ENCODE measurements at places on chromosomes 1 and 21. TPM values are rescaled to one million over a fixed set of nuclear protein-coding genes. Genes with fewer than 3 reads are reported as not detected.
A peak's percentile ranks its signal among the peaks of the same experiment; 100 is the strongest.

The LCE1B gene
- total RNA-seq: not detected

The KCNJ6 gene
- total RNA-seq: not detected

DNA sequence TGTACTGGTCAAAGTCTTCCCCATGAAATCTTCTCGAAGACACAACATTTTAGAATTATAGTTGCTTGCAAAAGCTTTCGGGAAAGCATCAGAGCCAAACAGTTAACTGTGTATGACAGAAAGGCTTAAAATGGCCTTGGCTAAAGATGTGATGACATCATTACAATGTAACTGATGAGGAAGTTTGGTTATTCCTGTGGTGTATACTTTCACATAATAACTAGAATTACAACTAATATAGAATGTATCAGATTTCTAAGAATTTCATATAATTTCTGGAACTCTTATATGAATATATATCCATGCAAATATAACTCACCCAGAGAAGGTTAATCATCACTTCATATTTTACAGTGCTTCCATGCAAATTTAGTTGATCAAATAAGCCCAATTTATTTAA lies 8.4 kb downstream of the TP73 start:
- no peak for DNase-seq
- H3K4me1 ChIP-seq: peaks cover 5% of the 10 kb centered on the region
- no peak overlapping the region for H3K27ac ChIP-seq

DNA sequence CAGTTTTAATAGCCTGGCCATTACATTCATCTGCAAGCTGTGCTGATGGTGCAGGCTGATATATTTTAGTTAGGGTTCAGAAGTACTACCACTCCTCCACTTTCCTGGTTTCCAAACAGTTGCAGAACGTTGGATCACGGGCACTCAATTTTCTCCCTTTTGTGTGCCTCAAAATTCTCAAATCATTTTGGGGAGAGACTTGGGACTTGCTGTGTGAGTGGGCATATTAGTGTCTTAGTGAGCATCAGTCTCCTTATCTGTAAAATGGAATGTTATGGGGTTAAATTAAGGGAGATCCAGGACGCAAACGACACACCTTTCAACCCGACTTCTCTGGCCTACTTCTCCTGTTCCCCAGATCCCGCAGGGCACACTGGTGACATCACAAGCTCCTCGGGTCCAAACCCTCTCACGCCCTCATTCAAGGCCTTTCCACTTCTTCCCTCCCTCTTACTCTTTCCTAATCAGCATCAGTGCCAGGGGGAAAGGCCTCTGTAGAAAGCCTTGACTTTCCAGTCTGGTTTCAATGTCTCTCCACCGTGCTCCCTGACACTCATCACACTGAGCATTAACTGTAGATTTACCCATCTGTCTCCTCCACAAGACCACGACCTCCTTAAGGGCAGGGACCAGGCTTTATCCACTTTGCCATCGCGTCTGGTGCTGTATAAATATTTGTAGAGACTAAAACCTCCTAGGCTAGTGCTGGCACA lies 1.2 kb downstream of the PIGP start:
- peak overlapping the region; percentile 85 for H3K27ac ChIP-seq
- DNase-seq: no peak
- peak overlapping the region; percentile 89 for H3K4me3 ChIP-seq
- H3K36me3 ChIP-seq: peaks cover 11% of the 10 kb centered on the region

The CTSE gene
- total RNA-seq: not detected

DNA sequence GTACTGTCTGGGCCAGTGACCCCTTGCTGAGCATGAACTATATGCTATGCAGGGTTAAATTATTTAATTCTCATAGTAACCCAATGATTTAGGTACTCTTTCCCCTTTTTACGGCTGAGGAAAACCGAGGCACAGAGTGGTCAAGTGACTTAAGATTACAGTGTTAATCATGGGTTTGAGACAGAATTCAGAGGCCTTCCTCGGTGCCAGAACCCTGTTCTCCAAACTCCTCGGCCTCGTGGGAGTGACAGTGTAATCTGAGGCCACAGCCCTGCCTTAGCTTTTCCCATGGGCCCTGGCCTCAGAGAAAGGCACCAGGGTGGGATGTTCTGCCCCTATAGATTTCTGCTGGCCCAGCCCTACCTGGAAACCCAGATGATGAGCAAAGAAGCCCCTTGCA lies 86.4 kb upstream of the ZNF648 start:
- H3K27me3 ChIP-seq: peaks cover 6% of the 10 kb centered on the region
- no peak for DNase-seq
- H3K27ac ChIP-seq: peak overlapping the region; percentile 88
- H3K4me1 ChIP-seq: peaks cover 27% of the 10 kb centered on the region
- H3K36me3 ChIP-seq: no peaks in the 10 kb centered on the region
- no peak overlapping the region for H3K4me3 ChIP-seq

The ADPRS gene
- 47.9 TPM for total RNA-seq

The GPR61 gene
- not detected for total RNA-seq

GRCh38 chr1:54859700-54860391 lies 27.1 kb downstream of the DHCR24 start:
- H3K4me3 ChIP-seq: peak overlapping the region; percentile 53
- peaks cover 32% of the 10 kb centered on the region for H3K36me3 ChIP-seq
- peak overlapping the region; percentile 82 for H3K27ac ChIP-seq
- peaks cover 43% of the 10 kb centered on the region for H3K4me1 ChIP-seq
- no peaks in the 10 kb centered on the region for H3K27me3 ChIP-seq
- no peak for DNase-seq

The OVAAL gene
- not detected for total RNA-seq

The CA6 gene
- total RNA-seq: not detected

The CHI3L1 gene
- 1.6 TPM for total RNA-seq

DNA sequence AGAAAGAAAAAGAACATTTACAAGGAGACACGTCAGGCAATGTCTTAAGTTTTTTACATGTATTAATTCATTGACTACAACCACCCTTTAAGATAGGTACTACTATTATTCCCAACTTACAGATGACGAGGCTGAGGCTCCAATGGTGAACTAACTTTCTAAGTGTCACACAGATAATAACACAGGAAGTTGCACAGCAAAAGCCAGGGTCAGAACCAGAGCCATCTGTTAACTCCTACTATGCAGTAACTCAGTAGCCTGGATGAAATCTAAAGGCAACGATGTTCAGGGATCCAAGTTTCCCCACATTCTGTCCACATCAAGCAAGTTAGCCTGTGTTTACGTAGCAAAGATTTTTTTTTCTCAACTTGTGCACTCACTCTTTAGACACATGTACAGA lies 371.7 kb downstream of the PTPRC start:
- H3K36me3 ChIP-seq: peaks cover 6% of the 10 kb centered on the region
- H3K27ac ChIP-seq: peak overlapping the region; percentile 57
- peaks cover 27% of the 10 kb centered on the region for H3K4me1 ChIP-seq
- H3K27me3 ChIP-seq: peaks cover 2% of the 10 kb centered on the region
- DNase-seq: no peak

- H3K27ac ChIP-seq: no peak overlapping the region
- H3K27me3 ChIP-seq: peaks cover under 1% of the 10 kb centered on the region
- H3K4me3 ChIP-seq: peak overlapping the region; percentile 76
- peaks cover 11% of the 10 kb centered on the region for H3K4me1 ChIP-seq
- DNase-seq: peak; percentile 81
- no peaks in the 10 kb centered on the region for H3K36me3 ChIP-seq
Measured at GRCh38 chr1:16215882-16216753, 3.7 kb upstream of the ARHGEF19 start.

- H3K36me3 ChIP-seq: no peaks in the 10 kb centered on the region
- DNase-seq: no peak
- no peak overlapping the region for H3K27ac ChIP-seq
Measured at GRCh38 chr1:48552903-48553606, 81.1 kb upstream of the SPATA6 start.

The CFAP57 gene
- 0.25 TPM for total RNA-seq

The SLC44A5 gene
- total RNA-seq: 0.14 TPM

DNA sequence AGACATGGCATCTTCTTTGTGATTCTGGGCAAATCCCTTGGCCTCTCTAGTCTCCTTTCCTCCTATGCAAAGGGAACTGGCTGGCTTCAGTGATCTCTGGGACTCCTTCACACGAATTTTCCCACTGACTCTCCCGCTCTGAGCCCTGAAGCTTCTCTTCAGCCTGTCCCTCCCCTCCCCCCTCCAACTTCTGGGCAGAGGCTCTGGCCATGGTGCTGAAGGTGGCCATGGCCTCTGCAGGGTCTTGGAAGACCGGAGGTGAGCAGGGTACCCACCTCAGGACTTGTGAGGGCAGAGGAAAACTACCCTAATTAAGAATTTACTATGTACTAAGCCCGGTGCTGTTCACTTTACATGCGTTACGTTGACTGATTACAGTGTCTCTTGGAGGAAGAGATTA lies 29.4 kb upstream of the POU3F1 start:
- H3K27me3 ChIP-seq: peaks cover 25% of the 10 kb centered on the region
- H3K4me1 ChIP-seq: no peaks in the 10 kb centered on the region
- no peak overlapping the region for H3K4me3 ChIP-seq
- DNase-seq: no peak
- no peak overlapping the region for H3K27ac ChIP-seq
- H3K36me3 ChIP-seq: no peaks in the 10 kb centered on the region

The TAF13 gene
- 28.1 TPM for total RNA-seq

The C1orf105 gene
- not detected for total RNA-seq

The KRTAP19-3 gene
- not detected for total RNA-seq

The TRAF3IP3 gene
- total RNA-seq: 157 TPM

DNA sequence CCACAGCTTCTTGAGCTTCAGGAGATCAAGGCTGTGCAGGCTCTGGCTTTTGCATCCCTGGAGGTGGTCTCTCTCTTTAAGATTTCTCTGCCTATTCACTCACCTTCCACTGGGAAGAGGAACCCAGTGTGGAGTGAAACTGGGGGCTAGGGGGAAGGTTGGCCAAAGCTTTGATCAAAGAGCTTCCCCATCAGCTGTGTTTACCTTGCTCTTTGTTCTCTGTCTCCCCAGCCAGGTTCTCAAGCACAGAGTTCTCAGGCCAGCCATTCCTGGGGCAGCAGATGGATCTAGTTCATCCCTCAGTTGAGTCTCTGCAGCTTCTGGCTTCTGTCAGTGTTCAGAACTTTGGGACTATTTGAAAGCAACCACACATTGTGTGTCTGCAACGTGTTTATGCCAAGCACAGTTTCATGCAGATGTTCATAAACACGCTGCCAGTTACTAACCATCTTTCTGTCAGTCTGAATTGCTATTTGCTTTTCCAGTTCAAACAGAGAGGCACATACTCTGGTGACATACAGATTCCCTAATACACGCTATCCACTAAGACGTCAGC lies 17.2 kb upstream of the MRPS14 start:
- peaks cover 20% of the 10 kb centered on the region for H3K27me3 ChIP-seq
- no peak for DNase-seq
- H3K27ac ChIP-seq: no peak overlapping the region
- H3K4me1 ChIP-seq: no peaks in the 10 kb centered on the region

The AVPR1B gene
- not detected for total RNA-seq

- H3K27me3 ChIP-seq: no peaks in the 10 kb centered on the region
- H3K27ac ChIP-seq: no peak overlapping the region
- H3K4me3 ChIP-seq: no peak overlapping the region
- DNase-seq: no peak
Measured at GRCh38 chr1:174497478-174497877, 49.7 kb downstream of the GPR52 start.

Measured in natural killer cell treated with Interleukin-12 subunit alpha and Interleukin-12 subunit beta and Interleukin-15 and Interleukin-18, amount 100 ng/mL, for 72 hours (primary cell).